ENCODE measurements at places on chromosomes 4 and X. TPM values are rescaled to one million over a fixed set of nuclear protein-coding genes. Genes with fewer than 3 reads are reported as not detected.

DNA sequence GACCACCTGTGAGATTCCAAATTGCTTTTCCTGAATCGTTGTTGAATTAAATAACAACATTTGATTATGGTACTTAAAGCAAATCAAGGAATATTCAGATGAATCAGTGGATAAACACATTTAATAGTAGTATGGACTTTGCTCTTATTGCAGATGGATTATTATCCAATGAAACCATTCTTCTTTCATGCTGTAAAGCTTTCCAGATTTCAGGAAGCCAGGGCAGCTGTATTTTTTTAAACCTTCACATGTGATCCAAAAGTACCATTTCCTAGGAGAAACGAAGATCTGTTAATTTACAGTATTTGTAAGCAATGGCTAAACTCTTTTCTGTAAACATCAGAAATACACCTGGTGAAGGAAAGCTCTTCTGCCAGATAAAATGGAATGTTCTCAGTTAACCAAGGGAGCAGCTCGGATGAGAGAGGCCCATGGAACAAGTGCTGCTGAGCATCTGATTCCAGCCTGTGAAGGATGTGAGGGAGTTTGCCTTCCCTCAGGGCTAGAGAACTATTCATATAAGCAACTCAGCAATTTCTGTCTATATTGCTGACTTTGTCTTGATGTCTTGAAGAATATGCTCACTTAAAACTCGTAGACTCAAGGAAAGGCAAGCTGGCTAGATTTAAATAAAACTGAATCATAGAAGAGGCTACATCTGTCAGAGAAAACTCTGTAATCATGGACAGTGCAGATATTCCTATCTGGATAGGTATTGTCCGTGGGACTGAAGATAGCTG lies 94.4 kb upstream of the LIMCH1 start:
- no peak for DNase-seq

- no peak for DNase-seq
Measured at GRCh38 chrX:9392445-9392844, 72.4 kb upstream of the TBL1X start.

- no peak for DNase-seq
Measured at GRCh38 chrX:154549766-154550165, 2.3 kb downstream of the IKBKG start.

DNA sequence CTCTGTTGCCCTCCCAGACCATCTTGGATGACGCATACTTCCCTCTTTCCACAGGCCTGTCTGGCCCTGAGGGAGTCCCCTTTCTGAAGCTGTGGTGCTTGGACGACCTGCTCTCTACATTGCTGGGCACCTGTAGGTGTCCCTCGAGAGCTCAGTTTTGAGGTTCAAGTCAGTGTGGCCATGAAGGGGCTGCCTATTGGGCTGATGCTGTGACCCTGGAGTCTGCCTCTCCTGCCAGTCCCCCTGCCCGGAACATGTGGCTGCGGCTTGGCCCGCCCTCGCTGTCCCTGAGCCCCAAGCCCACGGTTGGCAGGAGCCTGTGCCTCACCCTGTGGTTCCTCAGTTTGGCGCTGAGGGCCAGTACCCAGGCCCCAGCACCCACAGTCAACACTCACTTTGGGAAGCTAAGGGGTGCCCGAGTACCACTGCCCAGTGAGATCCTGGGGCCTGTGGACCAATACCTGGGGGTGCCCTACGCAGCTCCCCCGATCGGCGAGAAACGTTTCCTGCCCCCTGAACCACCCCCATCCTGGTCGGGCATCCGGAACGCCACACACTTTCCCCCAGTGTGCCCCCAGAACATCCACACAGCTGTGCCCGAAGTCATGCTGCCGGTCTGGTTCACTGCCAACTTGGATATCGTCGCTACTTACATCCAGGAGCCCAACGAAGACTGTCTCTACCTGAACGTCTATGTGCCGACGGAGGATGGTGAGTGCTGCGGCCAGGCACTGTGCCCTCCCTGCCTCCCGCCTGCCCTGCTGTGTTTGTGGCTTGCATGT lies 3.0 kb downstream of the NLGN3 start:
- DNase-seq: no peak

Gene FAT1
- 2.3 TPM for total RNA-seq

Gene KLB
- total RNA-seq: under 0.01 TPM

Gene MSN
- total RNA-seq: 255 TPM
